ENCODE measurements at places on chromosomes 1 and 21.
A peak's percentile ranks its signal among the peaks of the same experiment; 100 is the strongest.

DNA sequence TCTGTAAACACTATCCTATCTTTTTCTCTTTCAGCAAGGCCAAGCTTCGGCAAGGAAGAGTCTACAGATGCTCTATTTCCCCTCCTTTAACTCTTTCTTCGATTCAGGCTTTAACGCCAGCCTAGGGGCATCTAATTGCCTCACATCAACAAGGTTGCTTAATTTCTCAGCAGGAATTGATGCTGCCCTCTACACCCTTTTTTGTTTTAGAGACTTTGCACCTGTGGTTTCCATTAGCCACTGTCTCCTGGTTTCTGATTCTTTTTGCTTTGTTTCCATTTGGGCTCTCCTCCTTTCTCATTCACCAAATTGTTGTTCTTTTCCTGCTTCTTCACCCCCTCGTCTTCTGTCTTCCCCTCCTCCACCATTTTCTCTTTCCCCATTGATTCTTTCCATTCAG is 202.4 kb upstream of the HMCN1 start:
- no peak for DNase-seq

GRCh38 chr21:35075546-35075945 is 26.4 kb upstream of the RUNX1 start:
- DNase-seq = no peak

DNA sequence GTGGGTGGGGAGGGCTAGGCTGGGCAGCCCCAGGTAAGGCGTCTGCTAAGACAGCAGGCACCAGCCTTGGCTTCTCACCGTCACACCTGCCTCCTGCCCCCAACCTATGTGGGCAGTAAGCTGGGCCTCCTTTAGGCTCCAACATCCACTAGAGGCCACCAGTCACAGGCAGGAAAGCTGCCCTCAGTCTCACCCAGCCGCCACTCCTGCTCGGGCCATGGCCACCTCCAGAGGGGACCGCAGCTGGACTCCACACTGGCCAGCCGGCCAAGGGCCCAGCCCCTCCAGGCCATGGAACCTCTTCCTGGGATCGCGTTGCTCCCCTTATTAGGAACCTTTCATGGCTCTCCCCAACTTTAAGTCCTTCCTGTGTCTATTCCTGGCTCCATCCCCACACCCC is 74.5 kb downstream of the MRPL37 start:
- DNase-seq = no peak

DNA sequence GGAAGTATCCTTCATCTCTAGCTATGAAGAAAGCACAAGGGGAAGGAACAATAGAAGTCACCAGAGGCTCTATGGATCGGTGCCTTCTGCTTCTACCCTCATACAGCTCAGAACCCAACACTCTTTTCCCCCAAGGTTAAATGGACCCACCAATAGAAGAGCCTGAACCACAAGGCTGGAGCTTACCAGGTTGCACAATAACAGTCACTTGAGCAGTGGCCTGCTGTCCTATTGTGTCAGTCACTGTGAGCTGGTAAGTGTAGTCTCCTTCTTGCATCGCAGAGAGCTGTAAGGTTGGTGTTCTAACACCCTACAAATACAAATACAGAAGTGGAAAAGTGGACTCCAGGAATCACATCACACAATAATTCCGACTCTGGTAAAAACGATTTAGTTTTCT is 103.0 kb downstream of the KIAA0319L start:
- DNase-seq = no peak

GRCh38 chr1:20281801-20282200 is 8.9 kb upstream of the VWA5B1 start:
- no peak for DNase-seq

DNA sequence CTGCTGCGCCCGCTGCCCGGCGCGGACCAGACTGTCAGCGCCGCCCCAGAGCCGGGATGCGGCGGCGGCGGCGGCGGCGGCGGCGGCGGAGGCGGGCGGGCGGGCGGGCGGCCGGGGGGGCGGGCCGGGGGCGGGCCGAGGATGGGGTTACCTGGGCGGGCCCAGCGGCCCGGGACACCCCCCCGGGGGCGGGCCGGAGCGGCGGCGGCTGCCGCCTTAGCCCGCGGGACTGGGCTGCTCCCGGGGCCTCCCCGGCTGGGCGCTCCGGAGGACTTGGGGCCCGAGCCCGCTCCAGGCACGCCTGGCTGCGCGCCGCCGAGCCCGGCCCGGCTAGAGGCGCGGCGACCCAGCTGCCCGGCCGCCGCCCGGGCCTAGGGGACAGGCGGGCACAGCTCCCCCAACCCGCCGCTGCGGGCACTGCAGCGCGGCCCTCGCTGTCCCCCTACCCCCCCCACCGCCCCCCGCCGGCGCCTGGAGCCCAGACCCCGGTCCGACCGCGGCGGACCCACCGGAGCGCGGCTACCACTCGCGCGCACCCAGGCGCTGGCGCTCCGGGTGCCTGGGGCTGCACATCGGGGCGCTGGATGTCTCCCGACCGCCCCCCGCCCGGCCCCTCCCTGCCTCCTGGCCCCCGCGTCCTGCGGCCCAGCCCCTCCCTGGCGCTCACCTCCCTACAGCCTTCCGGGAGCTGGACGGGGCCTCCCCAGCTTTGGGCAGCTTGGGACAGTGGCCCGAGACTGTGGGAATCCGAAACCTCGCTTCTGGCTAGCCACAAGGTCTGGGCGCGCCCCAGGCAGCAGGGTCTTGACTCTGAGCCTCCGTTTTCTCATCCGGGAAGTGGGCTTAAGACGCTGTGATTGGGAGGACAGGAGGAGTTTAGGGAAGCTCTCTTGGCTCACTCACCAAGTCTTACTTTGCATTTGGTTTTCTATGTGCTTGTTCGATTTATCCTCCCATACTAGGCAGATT is at the start of gene WNT4:
Gene WNT4, minus strand, starts transcription at position 33 of the 969 bp plus-strand sequence. CDS start 175 bp downstream, outside the sequence.
- DNase-seq = no peak

- no peak for DNase-seq
These were observed 812 bp downstream of the NBPF1 start for GRCh38 chr1:16612332-16613172.

- DNase-seq = no peak
These were observed 96.8 kb upstream of the BMP8A start for GRCh38 chr1:39394598-39394997.

DNA sequence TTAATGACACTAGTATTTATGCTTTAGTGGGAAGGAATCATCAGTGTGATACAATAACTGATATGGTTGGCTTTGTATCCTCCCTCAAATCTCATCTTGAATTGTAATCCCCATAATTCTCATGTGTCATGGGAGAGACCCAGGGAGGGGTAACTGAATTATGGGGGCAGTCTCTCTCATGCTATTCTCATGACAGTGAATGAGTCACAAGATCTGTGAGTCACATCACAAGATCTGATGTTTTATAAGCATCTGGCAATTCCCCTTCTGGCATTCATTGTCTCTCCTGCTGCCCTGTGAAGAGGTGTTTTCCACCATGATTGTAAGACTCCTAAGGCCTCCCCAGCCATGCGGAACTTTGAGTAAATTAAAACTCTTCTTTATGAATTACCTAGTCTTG is 1760.3 kb downstream of the NCAM2 start:
- no peak for DNase-seq

- DNase-seq = no peak
These were observed 26.0 kb upstream of the C1orf159 start for GRCh38 chr1:1141911-1142250.

DNA sequence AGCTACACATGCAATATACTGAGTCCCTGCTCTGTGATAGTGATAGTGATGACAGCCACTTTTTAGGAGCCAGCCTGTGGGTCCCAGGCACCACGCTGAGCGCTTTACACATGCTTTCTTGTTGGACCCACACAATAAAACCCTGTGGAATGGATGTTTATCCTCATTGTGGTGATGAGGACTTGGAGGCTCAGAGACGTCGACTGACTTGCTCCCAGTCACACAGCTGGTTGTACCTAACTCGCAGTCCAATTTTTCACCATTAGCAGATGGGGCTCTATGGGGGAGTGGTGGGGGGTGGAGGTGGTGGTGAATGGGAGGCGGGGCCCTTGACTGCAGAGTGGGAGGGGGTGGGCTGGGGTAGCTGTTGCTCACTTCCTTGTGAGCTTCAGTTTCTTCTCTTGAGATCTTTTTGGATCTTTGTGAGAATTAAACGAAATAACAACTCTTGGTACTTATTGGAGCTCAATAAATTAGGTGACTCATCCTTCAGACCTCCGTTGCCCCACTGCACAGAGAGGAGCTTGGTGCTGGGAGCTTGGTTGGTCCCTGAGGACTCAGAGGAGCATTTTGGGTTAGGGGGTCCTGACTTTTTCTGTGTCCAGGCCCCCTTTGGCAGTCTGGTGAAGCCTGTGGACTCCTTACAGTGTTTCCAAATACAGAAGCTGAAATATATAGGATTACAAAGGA is 61.8 kb upstream of the CD1D start:
- DNase-seq = no peak

- DNase-seq = no peak
These were observed 3.5 kb downstream of the KRTAP10-2 start for GRCh38 chr21:44547656-44548331.

DNA sequence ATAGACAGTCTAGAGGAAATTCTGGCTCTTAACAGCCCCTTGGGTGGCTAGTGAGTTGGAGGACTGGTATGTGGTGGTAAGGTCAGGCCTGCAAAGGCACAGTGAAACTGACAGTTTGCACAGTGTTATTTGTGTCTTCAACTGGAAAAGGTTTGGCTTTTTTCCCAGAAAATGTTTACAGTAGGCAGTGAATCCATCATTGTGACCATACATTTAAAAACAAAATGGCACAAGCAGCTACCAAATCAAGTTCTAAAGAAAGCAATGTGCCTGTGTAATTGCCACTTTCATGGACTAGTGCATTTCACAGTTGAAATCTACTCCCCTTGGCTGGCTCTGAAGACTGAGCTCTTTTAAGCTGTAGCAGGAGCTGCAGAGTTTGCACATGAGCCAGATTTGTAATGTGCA is 24.8 kb downstream of the ATPAF1 start:
- DNase-seq = peak; percentile 87

Measured in COR-L47 (cell line).